Stimulated activated naive CD8-positive, alpha-beta T cell treated with anti-CD3 and anti-CD28 coated beads, Interleukin-15, Interleukin-2, amounts not matched to agents 100 U/mL and 50 U/mL, for 24 hours (primary cell): ENCODE measurements at places on chromosomes 4 and X.

GRCh38 chr4:168923526-168924194 is 86.4 kb downstream of the CBR4 start:
- DNase-seq: peak; percentile 55

DNA sequence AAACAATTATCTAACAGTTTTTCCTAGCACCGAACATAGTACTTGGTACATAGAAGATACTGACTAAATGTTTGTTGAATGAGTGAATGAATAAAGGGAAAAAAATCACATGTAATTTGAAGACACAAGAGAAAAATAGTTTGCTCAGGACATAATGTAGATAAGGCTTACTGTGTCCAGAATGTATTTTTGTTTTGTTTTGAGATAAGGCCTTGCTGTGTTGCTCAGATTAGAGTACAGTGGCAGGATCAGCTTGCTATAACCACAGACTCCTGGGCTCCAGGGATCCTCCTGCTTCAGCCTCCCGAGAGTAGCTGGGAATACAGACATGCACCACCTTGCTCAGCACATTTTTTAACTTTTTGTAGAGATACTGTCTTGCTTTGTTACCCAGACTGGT is 6.5 kb downstream of the FAM199X start:
- DNase-seq: no peak

DNA sequence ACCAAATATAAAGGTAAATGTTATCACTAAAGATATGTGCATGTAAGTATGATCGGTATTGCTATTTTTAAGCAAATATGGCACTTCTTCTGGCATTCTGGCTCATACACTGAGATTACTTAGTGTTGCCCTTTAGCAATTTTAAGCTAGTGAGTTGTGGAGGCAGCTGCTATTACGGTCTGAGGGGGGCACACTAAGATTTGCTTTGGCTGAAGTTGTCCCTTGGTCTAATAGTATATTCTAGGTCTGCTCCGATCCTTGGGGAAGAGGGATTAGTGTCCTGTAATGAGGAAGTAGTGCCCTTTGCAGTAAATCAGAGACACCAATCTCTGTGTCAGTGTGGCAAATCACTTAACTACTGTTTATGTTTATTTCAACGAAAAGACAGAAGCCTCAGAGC is 196.5 kb upstream of the FTHL17 start:
- DNase-seq: no peak

DNA sequence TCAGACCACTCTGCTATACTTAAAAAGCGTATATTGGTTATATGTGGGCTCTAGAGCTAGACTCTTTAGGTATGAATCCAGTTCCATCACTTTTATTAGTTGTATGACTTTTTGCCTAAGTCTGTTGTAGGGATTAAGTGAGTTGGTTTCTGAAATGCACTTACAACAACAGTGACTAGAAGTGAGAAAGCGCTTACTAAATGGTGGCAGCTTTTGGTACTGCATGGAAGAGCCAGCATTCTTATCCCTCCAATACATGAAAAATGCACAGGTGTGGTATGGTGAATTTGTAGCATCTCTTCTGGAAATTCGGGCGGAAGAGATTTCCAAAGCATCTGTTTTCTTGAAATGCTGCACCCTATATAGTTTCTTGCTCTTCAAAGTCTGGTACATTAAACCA is 117.1 kb downstream of the SPANXA1 start:
- no peak for DNase-seq

DNA sequence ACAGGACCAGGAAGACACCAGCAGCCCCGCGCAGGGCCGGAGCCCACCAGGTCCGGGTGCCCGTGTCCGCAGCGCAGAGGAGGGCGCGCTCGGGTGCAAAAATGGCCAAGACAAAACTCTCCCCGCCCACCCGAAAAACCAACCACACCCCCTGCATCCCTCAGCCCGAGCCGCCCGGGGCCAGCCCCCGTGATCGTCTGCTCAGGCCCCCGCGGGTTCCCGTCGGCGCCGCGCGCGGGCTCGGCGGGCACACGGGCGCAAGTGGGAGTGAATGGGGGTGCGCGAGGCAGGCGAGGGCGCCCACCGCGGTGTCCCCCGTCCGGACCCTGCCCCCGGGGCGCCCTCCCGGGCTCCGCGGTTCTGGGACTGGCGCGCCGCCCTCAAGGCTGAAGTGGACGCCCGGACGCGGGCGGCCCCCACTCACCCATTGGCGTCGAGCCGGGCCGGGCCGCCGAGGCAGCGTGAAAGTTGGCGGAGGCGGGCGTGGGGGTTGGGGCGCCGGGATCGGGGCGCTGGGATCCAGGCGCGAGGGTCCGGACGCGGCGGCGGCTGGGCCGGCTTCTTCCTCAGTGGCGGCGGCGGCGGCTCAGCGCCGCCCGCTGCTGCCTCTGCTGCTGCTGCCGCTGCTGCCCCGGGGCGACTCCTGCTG is 393 bp downstream of the SH3KBP1 start:
- DNase-seq: peak; percentile 38

DNA sequence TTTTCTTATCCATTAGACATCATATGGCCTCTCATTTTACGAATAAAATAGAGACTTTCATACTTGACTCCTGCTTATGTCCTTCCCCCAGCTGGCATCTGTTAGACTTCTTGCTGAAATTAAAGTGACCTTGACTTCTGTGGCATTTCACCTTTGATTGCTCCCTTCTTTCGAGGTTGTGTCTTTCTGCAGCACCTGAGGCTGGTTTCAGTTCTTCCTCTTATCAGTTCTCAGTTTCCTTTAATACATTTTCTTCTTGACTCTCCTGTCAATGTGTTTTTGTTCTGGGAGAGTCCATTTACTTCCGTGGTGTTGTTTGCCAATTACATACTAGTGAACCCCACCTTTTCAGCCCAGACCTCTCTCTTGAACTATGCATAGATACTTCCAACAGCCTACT is 81.6 kb downstream of the RBPJ start:
- no peak for DNase-seq

DNA sequence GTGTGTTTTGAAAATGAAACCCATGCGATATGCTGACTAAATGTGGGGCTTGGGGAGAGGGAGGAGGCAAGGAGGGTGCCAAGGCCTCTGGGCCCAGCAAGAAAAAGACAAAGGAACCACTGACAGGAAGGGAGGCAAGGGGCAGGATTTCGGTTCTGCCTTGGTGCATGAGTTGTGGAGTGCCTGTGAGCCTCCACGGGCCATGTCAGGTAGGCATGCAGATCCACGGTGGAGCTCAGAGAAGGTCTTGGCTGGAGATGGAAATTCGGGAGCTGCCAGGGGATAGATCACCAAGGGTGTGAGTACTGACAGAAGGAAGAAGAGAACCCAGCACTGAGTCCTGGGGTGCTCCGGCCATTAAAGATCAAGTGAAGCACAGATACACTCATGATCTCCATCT is 4.1 kb downstream of the EVC2 start:
- DNase-seq: no peak

- no peak for DNase-seq
These were observed 21.2 kb upstream of the MID2 start for GRCh38 chrX:107804427-107804826.

- DNase-seq: no peak
These were observed 57.5 kb downstream of the PCDH18 start for GRCh38 chr4:137474711-137475301.

DNA sequence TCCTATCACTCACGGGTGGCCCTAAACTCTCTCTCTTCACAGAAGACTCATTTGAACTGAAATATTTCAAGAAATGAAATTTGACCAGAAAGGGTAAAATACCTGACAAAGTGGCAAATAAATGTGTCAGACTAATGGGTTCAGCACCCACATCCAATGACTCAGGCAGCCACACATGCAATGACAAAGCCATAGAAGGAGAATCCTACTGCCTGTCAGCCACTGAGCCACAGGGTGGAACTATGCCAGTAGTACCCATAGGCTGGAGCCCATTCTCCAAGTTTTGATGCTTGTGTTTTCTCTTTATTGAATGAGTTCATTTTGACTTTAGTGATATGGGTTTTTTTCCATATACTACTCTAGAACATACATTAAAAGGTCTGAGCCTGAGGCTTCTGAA is 179.0 kb downstream of the BEND2 start:
- DNase-seq: no peak

DNA sequence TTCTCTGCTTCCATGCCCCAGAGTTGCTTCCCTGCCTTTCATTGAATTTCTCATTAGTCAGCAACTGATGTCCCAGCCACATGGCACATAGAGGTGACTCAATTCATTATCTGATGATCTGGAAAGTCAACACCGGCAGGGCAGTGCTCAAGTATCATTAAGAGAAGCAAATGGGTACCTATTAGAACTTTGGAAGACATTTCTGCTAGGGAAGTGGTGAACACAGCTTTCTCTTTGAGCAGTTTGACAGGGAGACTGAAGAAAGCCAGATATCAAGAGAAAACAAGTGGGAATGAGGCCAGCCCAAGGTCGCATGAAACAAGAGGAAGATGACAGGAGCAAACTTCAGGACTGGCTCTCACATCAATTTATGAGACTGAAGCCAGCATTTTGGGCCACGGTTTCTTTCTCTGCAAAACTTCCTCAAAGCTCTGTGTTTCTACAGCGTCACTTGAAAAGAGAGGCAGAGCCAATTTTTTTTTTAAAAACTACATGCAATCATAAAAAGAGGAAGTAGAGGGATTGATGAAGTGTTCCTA is 108.3 kb upstream of the RPS6KA3 start:
- no peak for DNase-seq

GRCh38 chr4:167885071-167885470 is 207.3 kb upstream of the ANXA10 start:
- DNase-seq: no peak

DNA sequence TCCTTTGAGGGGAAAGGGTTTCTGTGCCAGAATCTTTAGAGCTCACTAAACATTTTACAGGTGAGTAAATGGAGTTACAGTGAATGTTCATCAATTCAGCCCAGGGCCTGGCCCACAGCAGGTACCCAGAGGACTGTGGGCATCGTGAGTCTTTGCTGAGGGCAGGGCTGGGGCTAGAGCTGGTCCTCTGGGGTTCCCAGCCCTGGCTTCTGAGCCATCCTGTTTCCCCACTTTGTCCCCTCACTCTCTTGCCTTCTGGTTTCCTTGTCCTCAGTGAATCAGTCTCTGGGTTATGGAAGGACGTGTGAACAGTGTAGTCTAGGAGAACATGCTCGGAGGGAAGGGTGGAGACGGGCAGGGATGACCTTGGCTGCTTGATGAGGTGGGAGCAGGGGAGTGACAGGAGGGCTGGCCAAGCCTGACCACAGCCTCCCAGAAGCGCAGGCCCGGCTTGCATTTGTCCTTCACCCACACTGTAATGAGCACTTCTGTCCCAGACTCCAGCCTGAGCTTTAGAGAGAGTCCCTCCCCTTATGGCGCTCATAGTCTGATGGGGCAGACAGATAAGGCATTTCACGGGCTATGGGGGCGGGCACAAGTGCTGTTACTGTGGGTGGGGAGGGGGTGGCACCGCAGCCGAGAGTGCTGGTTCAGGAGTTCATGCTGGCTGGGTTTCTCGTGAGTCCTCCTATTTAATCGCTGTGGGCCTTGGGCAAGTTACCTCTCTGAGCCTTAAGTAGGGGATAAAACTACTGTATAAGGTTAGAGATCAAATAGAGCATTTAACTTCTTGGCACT is 17.3 kb downstream of the TBC1D14 start:
- peak; percentile 38 for DNase-seq

DNA sequence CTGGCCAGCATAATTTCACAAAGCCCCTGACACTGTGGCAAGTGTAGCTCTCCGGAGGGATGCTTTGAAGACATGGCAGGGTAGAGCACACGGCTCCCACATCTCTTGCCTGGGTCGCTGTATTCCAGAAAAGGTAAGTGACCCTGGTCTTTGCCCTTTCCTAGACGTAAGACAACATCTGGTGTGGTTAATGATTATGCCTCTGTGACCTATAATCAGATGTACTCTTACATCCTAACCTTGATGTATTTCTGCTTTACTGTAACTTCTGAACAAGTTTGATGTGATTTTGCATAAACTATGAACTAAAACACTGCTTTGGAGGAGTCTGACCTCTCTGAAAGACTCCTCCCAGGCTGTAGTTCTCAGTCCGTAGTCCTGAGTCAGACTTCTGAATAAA is 59.1 kb upstream of the ACSL1 start:
- DNase-seq: no peak

DNA sequence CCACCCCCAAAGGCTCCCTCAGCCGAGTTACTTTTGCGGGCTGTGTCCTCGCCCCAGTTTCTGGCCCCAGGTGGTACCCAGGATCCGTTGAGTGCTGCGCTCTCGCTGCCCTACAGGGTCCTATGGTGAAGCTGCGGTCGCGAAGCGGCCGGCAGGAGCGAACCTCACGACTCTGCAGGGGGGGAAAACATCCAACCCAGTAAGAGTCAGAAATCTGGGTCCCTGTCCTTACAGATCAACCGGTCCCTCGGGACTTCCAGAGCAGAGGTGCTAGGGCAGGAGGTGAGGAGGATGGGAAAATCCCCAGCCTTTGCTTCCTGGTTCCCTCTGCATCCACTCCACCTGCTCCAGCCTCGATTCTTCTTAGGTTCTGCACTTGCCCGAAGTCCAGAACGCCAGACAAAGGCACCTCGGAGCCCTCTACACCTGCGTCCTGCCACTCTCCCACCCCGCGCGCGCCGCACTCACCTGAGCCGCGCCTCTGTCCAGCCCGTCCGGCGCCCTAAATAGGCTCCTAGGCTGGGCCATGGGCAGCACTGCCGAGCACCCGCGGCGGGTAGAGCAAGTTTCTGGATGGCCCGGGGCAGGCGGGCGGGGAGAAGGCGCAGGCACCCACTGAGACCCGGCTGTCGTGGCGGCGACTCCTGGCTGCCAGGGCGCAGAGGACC is at the start of gene HS3ST1:
Gene HS3ST1 (minus strand): TSS at position 664 of the 668 bp plus-strand sequence. CDS start 28,889 bp downstream, outside the sequence.
- peak; percentile 5 for DNase-seq

DNA sequence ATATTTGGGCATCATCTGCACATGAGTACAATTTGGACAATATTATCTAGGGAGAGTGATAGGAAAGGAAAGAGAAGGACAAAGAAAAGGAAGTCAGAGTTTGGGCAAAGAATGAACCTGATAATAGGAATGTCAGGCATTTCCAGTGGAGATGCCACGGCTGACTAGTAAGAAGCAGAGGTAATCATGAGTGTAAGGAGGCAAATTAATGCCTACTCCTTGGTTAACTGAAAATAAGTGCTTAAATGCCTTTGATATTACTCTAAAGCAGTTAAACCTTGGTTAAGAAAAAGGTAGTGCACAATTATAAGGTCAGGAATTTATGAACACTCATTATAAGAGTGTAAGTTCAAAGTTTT is 99.2 kb upstream of the DDIT4L start:
- DNase-seq: no peak
